ENCODE measurements at places on chromosomes 3 and 15.

GRCh38 chr15:40130799-40131502 is 22.3 kb upstream of the BMF start:
- DNase-seq = no peak

DNA sequence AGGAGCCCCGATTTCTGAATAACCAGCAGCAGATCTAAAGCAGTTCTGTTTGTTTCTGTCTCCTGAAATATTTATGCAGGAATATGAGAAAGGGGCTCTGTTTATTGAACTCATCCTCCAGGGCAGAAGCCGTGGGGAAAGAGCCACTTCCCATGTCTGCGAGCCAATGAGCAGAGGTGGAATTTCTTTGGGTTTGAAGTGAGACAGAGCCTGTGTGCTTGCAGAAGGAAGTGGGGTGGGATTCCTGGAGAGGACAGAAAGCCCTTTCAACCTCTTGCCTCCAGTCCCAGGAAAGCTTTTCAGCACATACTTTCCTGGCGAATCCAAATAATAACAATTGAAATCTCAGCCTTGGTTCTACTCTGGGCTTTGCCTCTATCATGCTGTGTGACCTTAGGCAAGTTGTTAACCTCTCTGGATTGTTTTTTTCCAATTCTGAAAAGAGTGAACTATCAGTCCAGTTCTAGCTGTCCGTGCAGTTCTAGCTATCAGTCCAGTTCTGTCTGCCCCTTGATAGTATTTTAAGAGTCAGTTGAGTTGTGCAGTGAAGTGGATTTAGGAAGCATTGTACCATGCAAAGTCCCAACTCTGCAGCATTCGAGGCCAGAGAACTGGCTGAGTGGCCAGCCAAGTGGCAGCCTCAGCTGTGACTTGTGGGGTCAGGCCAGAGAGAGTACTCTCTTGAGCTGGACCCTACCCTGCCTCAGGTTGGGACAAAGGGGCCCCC is 15.9 kb downstream of the CORO2B start:
- no peak for DNase-seq

GRCh38 chr3:5019411-5020241 is 40.4 kb downstream of the BHLHE40 start:
- peak; percentile 88 for DNase-seq

- DNase-seq = no peak
These were observed 32.2 kb upstream of the SEC13 start for GRCh38 chr3:10353160-10353559.

DNA sequence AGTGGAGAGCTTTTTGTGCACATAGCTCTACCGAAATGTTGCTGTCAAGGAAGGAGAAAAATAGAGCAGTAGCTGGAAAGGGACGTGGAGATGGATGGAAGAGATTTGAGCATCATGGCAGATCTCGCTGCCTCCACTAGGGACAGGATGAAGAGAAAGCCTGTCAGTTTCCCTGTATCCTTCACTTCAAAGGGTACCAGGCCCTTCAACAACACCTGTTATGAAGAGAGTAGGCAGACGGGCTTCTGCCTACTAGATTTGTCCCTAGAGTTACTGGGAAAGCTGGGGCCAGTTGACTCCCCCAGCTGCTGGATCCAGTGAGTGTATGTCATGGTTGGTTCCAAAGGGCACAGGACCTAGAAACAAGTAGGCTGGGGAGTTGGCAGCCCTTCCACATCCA is 150.8 kb downstream of the TLE3 start:
- no peak for DNase-seq

GRCh38 chr3:101976473-101976872 is 127.2 kb downstream of the NFKBIZ start:
- DNase-seq = no peak

DNA sequence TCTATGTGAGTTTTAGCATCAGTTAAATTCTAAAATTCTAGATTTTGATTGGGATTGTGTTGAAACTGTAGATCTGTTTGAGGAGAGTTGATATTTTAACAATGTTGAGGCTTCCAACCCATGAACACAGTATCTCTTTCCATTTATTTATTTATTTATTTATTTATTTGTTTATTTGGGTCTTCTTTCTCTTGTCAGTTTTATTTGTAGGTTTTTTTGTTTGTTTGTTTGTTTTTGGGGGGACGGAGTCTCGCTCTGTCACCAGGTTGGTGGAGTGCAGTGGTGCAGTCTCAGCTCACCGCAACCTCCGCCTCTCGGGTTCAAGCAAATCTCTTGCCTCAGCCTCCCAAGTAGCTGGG is 25.3 kb downstream of the MRAS start:
- DNase-seq = no peak

- no peak for DNase-seq
These were observed 12.7 kb downstream of the GATA2 start for GRCh38 chr3:128480278-128480677.

DNA sequence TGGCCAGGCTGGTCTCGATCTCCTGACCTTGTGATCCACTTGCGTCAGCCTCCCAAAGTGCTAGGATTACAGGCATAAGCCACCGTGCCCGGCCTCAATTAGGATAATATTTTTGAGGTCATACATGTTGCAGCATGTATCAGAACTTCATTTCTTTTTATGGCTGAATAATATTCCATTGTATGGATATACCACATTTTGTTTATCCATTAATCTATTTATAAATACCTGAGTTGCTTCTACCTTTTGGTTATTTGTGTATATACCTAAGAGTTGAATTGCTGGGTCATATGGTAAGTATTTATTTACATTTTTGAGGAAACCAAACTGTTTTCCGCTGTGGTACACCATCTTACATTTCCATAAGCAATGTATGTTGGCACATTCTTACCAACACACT is 18.1 kb upstream of the PYGO1 start:
- no peak for DNase-seq

- DNase-seq = no peak
These were observed 22.5 kb downstream of the MAP2K5 start for GRCh38 chr15:67564968-67565345.

DNA sequence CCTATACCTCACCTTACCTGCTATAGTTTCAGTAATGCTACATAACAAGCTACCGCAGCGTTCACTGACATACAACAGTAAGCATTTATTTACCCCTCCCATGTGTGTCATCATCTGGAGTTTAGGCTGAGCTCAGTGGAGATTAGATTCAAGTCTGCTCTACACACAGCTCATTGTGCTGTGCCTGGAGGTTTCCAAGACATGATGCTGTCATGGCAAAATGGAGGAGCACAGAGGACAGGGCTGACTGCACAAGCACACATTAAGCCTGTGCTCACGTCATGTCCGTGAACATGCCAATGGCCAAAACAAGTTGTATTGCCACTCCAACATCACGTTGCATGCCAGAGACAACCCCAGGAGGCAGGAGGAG is 333.8 kb upstream of the TRIM42 start:
- DNase-seq = no peak

DNA sequence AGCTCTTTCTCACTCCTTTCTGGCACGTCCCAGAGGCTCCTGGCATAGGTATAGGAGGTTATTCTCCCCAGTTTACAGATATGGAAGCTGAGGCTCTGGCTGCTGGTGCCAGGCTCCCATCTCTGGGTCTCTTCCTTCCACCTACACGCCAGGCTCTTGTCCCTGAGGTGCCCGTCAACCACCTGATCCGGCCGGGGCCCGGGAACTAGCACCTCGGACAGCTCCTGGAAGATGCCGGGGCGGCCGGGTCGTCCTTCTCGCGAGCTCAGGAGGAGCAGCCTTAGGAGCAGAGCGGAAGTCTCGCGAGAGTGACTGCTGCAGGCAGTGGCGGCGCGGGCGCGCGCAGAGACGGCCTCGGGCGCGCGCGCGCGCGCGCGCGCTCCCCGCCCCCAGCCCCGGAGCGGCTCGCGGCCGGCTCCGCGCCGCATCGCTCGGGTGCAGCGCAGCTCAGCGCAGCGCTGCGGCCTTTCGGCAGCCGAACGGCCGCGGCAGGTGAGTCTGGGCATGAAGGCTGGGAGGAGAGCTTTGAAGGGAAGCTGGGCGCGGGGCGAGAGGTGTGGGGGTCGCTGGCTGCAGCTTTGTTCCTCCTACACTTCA is at the start of gene SCAMP5:
SCAMP5 (plus strand) TSS at position 382 of the 597 bp plus-strand sequence. CDS start 16,277 bp downstream, outside the sequence.
- DNase-seq = peak; percentile 96

GRCh38 chr3:14358426-14359211 is 43.8 kb upstream of the SLC6A6 start:
- DNase-seq = no peak

DNA sequence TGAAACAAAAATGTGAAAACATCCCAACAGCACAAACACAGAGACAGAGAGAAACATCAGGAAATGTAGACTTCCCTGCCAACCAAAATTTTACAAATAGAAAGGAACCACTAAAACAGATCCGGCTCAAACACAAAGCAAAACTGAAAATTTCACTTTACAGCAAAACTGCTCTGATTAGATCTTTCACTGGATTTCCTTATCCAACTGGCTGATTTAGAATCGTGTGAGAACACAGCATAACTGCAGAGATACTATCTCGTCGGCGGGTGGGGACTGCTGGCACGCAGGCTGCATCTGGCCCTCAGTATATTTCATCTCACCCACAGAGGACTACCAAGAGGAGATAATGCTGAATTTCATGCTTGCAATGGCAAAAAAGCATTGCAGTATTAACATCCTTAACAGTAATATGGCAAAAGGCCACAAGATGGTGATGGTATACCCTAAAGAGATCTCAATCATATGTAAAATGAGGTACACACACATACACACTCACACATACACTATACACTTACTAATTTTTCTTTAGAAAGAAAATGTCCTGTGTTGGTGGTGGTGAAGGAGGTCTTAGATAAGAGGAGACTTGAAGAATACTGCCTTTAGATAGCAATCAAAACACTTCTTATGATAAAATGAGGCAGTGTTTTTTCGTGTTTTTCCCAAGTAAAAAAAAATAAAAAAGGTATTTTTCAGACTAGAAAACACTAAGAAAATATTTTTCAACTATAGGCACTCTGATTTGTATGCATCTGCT is 10.6 kb upstream of the LEO1 start:
- peak; percentile 76 for DNase-seq

DNA sequence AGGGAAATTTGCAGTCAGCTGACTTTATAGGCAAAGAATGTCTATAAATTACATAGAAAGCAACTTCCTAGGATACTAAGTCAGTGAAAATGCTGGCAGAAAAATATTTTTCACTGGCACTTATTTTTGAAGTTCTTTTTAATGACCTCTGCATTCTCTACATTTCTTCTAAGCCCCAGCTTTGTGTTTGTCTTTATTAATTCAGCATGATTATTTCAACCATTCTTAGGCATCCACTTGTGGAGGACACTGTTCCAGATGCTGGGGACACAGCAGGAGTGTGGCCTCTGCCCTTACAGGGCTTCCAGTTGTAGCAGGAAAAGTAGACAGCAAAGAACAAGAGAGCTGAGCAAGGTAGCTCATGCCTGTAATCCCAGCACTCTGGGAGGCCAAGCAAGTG is 15.0 kb downstream of the LRRK1 start:
- DNase-seq = no peak

DNA sequence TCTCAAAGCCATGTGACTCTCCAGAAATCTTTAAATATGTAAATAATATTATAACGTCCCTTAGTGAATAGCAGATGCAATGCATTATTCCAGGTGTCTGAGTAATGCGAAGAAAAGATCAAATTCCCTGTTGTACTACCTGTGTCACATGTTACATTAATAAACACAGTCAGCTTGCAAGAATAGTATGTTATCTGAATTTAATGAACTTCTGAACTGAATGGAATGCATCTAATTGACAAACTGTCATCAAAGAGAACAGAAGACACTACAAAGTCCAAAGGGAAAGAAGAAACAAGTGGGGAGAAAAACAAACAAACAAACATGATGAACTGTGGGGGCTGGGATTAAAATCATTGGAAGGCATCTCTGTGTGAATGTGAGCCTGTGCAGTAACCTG is 508.8 kb downstream of the LPP start:
- DNase-seq = no peak

DNA sequence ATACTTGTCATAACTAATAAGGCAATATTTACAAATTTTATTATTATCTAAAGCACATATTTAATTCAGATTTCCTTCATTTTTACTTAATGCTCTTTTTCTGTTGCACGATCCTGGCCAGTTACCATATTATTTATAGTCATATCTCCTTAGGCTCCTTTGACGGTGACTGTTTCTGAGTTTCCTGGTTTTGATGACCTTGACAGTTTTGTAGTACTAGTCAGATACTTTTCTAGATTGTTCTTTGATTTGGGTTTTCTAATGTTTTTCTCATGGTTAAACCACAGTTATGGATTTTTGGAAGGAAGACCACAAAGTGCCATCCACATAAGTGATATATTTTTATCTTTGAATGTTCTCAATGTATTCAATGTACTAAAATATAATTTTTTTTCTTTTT is 171.0 kb upstream of the NANOGP8 start:
- DNase-seq = no peak

DNA sequence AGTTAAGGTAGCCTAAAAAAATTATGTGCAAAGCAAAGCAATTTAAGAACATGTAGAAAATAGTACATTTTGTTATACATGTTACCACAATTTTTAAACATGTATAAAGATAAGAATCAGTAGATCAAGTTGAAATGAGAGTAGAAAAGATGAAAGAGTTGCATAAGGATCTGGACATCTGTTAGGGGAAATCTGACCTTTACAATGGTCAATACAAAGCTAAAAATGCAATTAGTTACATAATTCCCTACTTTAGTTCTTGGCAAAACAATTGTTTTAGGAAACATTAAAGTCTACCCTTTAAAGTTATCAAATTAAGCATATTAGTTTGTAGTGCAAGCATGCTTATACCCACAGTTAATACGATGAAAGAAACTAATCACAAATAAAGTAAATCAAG is 32.7 kb downstream of the TOP2B start:
- DNase-seq = no peak

- DNase-seq = no peak
These were observed 20.1 kb upstream of the PLSCR5 start for GRCh38 chr3:146625186-146625775.

- DNase-seq = no peak
These were observed 48.3 kb downstream of the CYP11A1 start for GRCh38 chr15:74319138-74319460.

DNA sequence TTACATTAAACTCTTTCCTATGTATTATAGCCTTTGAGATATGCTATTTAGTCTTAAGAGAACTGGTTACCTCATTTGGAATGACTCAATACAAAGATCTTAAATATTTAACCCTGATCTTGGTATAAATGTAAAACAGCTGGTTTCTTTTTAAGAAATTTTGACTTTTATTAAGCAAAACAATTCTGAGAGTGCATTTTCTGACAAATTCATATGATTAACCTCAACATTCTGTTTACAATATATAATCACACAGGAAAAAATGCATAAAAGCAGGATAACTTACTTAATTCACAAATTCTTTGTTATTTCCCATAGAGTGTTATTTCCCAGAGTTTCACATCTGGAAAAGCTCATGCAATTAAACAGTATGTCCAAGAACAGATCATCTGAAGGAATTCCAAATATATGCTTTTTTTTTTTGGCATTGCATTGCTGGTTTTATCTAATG is 400.4 kb upstream of the THBS1 start:
- DNase-seq = no peak

DNA sequence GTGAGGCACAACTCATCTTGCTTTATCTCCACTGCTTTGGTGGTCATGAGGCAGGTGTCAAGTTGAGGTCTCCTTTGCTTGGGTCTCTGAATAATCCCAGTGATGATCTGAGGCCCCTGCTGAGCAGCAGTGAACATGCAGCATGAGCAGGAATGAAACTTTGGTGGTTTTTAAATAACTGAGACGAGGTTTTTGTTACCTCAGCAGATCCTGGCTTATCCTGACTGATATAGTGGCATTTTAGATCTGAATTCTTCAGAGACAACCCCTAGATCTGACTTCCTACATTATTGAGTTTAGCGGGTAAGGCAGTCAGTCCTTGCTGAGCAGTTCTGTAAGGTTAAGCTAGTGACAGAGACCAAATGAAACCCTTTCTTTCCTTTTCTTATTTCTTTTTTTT is 230.4 kb downstream of the ARRDC4 start:
- no peak for DNase-seq

- DNase-seq = no peak
These were observed 20.6 kb downstream of the ABTB1 start for GRCh38 chr3:127693336-127693843.
